ENCODE measurements at places on chromosomes 2 and 18.

DNA sequence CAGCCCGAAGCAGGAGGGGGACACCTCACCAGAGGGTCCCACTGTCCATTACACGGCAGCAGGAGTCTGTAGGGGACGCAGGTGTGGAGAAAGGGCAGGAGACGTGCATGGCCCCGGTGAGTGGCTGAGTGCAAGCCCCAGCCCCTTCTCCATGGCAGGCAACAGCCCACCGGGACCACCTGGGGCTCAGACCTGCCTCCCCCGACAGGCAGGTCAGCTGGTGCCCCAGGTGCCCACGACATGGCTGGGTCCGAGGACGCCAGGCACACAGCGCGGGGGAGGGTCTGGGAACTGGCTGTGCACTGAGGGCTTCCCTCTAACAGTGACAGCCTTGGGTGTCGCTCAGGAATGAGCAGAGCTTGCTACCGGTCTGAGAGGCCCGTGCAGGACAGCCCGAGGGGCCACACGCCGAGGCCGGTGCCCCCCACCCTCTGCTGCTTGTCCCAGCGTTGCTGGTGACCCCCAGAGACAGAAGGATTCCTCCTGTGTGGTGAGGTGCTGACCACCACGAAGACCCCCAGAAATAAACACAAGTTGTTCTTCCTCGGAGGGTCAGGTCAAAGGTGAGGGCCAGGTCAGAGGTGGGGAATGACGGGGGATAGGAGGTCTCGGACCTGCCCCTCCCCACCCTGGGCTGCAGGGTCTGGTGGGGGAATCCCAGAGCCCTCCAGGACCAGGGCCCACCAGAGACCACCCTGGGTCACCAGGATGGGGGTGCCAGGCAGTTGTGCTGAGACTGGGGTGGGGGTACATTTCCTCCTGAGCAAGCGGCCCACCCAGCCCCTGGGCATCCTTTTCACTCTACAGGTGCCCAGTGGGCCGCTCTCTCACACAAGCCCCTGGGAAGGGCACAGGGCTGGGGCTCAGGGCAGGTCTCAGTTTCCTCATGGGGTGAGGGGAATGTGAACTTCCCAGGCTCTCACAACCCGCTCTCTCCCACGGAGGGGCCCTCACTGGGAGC lies 50.6 kb downstream of the SLC66A2 start:
- no peak for DNase-seq

DNA sequence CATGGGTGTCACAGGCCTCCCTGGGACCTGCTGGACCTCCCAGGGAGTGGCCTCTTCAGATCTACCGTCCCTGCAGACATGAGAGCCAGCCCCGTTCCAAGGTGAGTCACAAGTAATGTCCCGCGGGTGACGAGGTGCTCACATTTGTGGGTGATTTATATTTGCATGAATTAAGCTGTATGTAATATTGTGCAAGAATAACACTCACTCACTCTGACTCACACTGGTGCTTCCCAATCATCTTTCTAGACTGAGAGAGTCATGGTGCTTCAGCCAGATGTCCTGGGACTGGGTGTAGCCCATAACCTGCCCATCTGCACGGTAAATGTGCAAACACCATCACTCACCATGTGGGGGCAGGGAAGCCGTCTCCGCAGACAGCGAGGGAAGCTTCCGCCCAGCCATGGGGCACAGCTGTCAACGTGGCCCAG lies 347.5 kb upstream of the SALL3 start:
- no peak for DNase-seq

DNA sequence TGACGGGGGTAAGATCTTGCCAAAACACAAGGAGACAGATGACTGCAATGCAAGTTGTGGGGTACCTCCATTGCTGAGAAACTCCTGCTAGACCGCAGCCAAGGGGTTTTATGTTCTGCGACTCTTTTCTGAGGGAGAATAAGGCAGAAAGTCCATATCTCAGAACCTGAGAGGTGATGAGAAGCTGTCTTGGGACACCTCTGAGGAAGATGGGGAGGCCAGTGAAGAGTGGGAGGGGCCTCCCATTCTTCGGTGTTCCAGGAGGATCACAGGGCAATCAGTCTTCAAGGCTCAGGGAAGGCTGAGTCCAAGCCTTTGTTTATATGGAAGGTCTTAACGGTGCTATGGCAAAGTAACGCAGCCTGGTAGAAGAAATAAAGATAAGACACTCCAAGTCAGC lies 18.0 kb downstream of the CYP27A1 start:
- no peak for DNase-seq

GRCh38 chr2:23449413-23449812 lies 64.4 kb downstream of the KLHL29 start:
- no peak for DNase-seq

GRCh38 chr18:74524097-74524496 lies 10.2 kb upstream of the CNDP1 start:
- DNase-seq, result no peak

DNA sequence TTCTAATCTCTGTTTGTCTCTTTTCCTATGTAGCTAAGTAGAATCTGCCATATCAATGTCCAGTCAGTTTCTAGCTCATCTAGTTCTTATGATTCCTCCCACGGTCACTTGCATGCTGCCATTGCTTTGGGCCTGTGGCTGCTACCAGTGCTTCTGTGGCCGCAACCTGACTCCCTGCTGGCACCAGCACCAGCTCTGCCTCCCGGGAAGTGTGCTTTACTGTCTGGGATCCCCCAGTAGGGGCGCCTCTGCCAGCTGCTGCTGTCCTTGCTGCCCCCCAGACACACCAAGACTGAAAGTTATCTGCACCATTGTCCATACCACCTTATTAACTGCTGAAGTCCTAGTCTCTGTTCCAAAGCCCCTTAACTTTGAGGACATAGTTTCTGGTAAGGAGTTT lies 56.3 kb downstream of the RAPGEF4 start:
- no peak for DNase-seq

DNA sequence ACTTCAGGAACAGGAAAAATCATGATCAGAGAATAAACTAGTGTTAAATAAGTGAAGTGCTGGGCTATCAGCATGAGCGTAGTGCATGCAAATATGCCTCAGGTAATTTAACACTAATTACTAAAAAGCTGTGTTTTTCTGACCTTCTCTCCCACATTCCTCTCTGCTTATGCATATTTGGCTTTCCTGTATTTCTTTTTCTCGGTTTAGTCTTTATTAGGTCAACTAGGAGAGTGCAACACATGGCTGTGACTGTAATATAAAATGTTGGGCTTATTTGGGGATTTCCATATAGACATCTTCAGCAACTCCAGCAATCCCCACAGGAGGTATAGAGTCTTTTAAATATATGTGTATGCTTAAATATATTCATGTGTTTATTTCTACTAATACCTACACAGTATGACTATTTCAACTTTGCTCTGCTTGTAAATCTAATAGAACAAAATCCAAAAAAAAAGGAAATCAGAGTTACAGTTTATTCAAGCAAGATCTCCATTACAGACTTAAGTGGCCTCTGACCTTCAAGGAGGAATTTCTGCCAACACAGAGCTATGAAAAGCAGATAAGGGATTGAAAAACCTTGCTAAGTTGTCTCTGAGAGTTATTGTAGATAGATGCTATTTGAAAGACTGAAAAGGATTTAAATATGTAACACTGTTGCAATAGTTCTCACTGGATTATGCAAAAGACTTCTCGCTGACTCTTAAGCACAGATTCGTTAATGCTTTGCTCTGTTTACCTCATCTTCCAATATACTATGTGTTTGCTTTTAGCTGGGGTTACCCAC lies 359.5 kb upstream of the RGPD4 start:
- no peak for DNase-seq

- no peak for DNase-seq
These were observed 24.5 kb downstream of the IMPA2 start for GRCh38 chr18:12005538-12006487.

- no peak for DNase-seq
These were observed 183.9 kb downstream of the FMNL2 start for GRCh38 chr2:152518641-152519580.

DNA sequence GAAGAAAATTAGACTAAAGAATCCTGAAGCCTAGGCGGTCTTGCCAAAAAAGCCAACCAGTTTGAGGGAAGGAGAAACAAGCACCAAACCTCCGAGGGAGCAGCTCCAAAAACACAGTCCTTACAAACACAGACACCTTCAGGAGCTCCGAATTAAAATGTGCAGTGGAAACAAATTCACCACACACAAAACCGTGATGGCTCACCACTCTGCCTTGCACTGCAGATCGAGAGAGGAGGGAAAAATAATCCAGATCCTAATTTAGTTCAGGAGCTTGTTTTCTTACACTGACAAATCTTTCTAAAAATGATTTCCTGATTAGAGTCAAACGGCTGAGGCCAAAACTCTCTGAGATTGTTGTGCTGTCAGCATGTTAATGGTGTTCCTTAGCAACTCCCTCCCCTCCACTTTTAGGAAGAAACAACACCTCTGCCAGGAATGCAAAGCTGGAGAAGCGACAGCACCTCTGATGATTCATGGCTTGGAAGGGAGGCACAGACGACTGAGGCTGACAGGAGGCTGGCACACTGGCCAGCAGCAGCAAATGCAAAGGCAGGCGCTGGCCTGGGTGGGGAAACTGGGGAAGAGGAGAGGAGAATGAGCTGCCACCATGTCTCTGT lies 249.4 kb upstream of the KLHL29 start:
- DNase-seq, result no peak

DNA sequence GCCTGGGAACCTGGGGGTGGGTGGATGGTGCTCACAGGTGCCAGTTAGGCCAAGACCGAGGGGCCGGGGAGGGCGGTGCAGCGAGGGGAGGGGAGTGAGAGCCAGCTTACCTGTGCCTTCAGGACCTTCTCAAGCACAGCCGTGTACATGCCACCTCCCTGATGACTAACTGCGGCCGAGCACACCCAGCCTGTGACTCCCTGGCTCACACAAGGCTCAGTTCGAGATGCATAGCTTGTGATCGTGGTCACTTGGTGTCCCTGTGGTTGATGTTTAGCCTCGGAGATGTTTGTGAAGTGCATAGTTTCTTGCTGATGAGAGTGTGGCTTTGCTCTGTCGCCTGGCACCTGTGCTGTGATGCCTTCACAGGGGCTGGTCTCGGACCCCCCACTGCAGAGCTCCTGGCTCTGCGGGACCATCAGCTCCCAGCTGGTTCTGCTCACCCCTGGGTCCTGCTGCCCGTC lies 84.5 kb upstream of the ODC1 start:
- no peak for DNase-seq

GRCh38 chr2:31523871-31524492 lies 56.8 kb downstream of the SRD5A2 start:
- peak; percentile 64 for DNase-seq

DNA sequence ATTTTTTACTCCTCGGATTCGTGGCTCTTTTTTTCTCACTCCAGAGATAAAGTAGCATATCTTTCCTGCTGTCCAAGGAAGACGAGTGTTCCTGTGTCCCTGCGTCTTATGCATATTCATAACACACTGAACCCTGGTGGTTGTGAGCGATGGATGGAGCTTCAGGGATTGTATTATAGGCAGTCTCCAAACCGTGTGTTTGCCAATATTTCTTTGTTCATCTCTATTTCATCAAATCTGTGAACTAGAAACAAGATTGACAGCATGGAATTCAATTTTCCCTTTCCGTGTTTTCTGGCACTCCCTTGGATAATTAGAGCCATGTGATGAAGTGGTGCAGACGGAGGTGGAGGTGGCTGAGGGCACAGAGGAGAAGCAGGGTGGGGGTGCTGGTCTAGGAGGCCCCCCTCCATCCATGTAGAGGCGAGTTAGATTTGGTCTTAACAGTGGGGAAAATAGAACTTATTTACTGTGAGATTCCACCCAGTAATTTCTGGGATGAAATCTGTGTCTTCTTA lies 240.9 kb downstream of the PTPRM start:
- no peak for DNase-seq

DNA sequence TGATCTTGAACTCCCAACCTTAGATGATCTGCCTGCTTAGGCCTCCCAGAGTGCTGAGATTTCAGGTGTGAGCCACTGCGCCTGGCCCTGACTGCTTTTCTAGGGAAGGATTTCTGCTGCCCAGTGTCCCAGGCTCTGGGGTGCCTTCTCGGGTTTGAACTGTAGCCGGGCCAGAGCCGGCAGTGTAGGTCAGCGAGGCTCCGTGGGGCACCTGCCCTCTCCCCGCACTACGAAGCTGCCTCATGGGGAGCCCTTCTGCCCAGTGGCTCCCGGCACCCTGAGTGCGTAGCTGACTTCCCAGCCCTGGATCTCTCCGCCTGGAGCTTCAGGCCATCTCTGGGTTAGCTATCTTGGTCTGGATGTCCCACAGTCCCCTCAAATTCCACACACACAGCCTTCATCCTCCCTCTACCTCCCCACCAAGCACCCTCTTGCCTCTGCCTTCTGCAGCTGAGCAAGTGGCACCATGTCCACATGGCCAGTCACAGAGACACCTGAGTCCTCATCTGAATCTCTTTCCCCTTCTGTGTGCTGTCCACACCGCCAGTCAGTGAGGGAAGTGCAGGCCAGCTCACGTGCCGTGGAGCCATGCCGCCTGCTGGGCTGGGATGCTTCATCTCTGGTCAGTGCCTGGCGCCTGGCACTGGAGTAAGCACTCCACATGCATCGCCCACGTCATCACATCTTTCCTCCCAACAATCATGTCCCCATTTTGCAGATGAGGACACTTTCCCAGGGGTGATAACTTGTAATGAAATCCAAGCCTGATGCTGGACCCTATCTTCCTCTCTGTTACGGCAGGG lies 69.2 kb downstream of the EDAR start:
- DNase-seq, result no peak

- no peak for DNase-seq
These were observed 32.7 kb downstream of the GLI2 start for GRCh38 chr2:120768112-120769048.

DNA sequence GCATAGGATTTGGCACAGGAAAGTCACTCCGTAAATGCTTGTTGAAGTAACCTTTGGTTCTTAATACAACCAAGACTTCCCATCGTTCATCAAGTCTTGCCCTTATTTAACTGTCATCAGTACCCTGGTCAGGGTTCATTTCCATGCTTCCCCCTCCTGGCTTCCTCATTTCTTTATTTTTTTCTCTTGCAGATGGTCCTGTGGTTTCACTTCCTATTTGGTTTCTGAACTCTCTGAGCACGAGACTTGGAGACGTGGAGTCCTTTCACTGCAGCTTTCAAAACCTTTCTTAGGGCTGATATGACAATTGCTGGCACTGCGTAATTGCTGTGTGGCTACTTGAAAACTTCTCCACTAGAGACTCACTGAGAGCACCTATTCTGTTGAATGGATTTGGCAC lies 59.9 kb upstream of the PID1 start:
- peak; percentile 3 for DNase-seq

GRCh38 chr2:230642966-230643365 lies 69.7 kb upstream of the CAB39 start:
- no peak for DNase-seq

DNA sequence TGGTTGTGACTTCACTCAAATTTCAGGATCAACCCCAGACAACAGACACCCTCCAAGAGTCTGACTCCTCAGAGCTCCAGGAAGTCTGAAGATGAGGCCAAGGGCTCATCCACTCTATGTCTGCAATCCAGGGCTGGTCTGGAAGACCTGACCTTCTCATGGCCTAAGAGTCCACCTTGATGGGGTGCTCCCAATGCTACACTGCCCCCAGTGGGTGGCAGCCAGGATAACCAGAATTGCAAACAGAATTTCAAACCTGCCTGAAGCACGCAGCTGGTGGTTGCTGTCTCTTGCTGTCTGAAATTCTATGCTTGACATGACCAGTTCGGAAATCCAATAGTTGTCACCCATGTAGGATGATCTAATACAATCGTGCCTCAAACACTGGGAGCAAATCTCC lies 96.0 kb downstream of the UXS1 start:
- no peak for DNase-seq

GRCh38 chr2:238220274-238220891 lies 16.9 kb upstream of the ILKAP start:
- no peak for DNase-seq

- DNase-seq, result no peak
These were observed 124.1 kb downstream of the ANKRD30BL start for GRCh38 chr2:132037527-132038178.
